SK-N-SH (cell line): ENCODE measurements at places on chromosomes 1 and 21. TPM values are rescaled to one million over a fixed set of nuclear protein-coding genes. Genes with fewer than 3 reads are reported as not detected.

Gene GPR3
- 5.8 and 6.0 TPM in 2 replicates for polyA plus RNA-seq

- H3K27ac ChIP-seq = no peak overlapping the region
- H3K27me3 ChIP-seq = no peaks in the 10 kb centered on the region
- no peaks in the 10 kb centered on the region for H3K4me1 ChIP-seq
- no peak overlapping the region for H3K4me3 ChIP-seq
- DNase-seq = no peak
Measured at GRCh38 chr1:30321996-30322858, 401.2 kb downstream of the MATN1 start.

GRCh38 chr1:10975567-10976326 is 36.7 kb upstream of the TARDBP start:
- H3K4me1 ChIP-seq = peaks cover 10% of the 10 kb centered on the region; the same call in 1 of the 2 replicates
- no peaks in the 10 kb centered on the region for H3K36me3 ChIP-seq
- H3K27me3 ChIP-seq = peaks cover 4% of the 10 kb centered on the region; the same call in 1 of the 2 replicates
- no peak overlapping the region for H3K4me3 ChIP-seq

GRCh38 chr1:17763995-17764394 is 8.9 kb downstream of the ACTL8 start:
- no peak for DNase-seq
- peaks cover 11% of the 10 kb centered on the region for H3K4me1 ChIP-seq
- no peak overlapping the region for H3K4me3 ChIP-seq
- no peaks in the 10 kb centered on the region for H3K36me3 ChIP-seq

GRCh38 chr1:76190749-76191424 is 116.3 kb downstream of the ST6GALNAC3 start:
- H3K27me3 ChIP-seq = no peaks in the 10 kb centered on the region
- H3K36me3 ChIP-seq = no peaks in the 10 kb centered on the region
- no peak for DNase-seq

DNA sequence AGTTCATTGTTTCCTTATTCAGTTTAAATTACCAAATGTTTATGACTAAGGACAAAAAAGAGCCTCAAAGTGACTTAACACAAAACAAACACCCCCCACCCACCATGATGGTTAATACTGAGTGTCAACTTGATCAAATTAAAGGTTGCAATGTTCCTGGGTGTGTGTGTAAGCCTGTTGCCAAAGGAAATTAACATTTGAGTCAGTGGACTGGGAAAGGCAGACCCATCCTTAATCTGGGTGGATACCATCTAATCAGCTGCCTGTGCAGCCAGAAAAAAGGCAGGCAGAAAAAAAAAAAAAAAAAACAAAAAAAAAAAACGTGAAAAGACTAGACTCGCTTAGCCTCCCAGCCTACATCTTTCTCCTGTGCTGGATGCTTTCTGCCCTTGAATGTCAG is 543.4 kb downstream of the NEGR1 start:
- no peak overlapping the region for H3K4me3 ChIP-seq
- H3K27ac ChIP-seq = no peak overlapping the region
- peaks cover 6% of the 10 kb centered on the region; the same call in 1 of the 2 replicates for H3K4me1 ChIP-seq
- no peak for DNase-seq
- H3K27me3 ChIP-seq = no peaks in the 10 kb centered on the region

Gene HSD11B1
- polyA plus RNA-seq = 0.23 and 0.37 TPM in 2 replicates
